ENCODE measurements at places on chromosomes 1 and 21.

- DNase-seq = no peak
Measured at GRCh38 chr1:83110156-83110555, 888.8 kb downstream of the TTLL7 start.

DNA sequence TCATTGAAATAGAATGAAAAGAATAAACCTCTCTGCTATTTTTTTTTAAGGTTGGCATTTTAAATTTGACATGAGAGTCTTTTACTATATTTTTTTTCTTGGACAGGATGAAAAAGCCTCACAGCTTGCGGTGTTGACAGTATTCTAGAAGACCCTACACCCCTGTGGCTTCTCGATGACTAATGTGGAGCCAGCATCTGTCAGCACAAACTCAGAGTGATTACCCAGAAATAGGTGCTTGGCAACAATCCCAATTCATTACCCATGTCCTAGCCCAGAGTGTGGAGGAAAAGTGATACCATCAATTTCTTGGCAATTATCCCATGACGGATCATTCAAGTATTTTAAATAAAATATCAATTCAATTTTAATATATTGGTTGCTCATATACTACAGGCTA lies 186.8 kb upstream of the MAP1LC3C start:
- no peak for DNase-seq

DNA sequence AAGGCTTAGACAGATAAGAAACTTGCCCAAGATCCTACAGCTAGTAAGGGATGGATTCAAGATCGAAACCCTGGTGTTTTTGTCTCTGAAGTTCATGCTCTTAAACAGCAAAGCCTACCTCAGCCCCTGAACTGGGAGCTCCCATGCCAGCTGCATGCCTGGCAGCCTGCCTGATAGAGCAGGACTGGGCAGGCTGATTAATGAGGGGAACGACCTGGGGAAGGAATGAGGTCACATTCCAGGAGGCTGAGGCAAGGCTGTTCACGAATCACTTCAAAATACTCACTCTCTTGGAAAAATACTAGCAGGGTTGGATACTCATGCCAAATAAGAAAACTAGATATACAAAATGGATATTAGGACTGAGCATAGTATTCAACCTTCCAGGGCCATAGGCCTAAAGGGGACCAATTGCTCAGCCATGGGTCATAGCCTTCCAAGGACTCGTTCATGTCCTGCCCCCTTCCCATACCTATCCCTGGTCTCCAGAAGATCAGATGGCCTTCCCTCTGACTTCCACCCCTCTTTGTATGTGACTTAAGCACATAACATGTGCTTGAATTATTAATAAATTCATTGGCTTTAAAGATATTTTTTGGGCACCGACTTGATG lies 15.6 kb upstream of the TACSTD2 start:
- no peak for DNase-seq

DNA sequence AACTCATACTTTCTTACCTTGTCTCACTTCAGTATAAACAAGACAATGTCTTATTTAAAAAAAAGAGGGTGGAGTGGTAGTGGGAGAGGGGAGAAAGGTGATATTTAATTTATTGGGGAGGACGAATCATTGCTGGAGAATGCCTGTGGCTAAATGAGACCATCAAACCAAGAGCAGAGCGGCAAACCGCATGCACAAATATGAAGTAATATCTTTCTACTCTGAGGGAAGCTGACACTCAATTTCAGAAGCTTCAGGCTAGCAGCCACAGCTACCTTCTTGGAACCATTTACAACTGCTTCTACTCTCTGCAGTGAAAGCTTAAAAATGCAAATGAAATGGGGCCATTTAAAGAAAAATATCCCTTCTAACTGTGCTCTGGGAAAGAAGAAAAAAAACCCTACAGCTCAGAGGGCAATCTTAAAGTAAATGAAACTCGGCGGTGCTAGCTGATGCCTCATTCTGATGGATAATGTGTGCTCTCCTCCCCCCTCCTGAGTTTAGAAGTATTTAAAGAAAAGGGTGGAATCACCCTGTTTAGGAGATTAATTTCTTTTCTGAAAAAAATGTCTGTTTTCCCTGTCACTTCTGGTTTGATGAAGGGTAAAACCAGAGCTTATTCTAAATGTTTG lies 178.2 kb upstream of the CAMK1G start:
- no peak for DNase-seq

DNA sequence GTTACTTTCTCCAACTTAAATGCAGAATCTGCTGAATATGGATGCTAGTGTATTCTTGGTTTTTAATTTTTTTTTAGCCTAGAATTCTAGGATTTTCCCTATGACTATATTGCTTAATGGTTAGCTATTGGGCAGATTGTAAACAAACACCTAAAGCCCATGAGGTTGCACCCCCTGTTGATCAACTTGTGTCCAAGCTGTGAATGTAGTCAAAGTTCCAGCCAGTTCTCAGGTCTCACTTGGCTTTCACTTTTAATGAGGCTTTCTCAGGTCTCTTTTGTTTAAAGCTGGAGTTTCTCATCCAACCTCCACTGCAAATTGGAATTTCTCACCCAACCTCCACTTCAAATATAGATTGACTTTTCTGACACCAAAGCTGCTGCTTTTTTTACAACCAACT lies 35.9 kb downstream of the FCER1A start:
- DNase-seq = no peak

- no peak for DNase-seq
Measured at GRCh38 chr1:160547422-160547821, 24.4 kb upstream of the SLAMF6 start.
